Prostate gland (tissue), 2 donors: ENCODE measurements at places on chromosomes 13 and 19.

DNA sequence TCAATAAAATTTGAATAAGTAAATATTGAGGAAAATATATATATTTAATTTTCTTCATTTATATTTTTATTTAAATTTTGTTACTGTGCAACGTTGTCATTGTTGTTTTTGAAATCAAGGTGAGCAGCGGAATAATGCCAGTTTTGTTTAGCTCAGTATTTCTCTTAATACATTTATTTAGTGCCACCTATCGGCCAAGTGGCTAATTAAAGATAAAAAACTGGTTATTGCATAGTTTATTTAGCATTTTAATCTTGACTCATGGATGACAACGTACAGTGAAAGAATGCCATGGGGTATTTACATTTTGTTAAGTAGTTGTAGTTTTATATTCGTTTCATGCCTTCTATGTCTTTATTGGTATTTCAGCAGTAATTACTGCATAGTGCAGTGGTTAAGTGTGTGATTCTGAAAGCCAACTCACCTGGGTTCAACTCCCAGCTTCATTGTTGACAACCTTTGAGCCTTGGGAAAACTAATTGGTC is 265.9 kb downstream of the MYO16 start:
- DNase-seq = no peak

- no peak for DNase-seq
Measured at GRCh38 chr13:46983881-46984280, 87.0 kb upstream of the HTR2A start.

- no peak for DNase-seq
Measured at GRCh38 chr19:49716154-49716553, 25.2 kb downstream of the CPT1C start.

GRCh38 chr13:71830736-71831135 is 36.3 kb downstream of the DACH1 start:
- DNase-seq = no peak

DNA sequence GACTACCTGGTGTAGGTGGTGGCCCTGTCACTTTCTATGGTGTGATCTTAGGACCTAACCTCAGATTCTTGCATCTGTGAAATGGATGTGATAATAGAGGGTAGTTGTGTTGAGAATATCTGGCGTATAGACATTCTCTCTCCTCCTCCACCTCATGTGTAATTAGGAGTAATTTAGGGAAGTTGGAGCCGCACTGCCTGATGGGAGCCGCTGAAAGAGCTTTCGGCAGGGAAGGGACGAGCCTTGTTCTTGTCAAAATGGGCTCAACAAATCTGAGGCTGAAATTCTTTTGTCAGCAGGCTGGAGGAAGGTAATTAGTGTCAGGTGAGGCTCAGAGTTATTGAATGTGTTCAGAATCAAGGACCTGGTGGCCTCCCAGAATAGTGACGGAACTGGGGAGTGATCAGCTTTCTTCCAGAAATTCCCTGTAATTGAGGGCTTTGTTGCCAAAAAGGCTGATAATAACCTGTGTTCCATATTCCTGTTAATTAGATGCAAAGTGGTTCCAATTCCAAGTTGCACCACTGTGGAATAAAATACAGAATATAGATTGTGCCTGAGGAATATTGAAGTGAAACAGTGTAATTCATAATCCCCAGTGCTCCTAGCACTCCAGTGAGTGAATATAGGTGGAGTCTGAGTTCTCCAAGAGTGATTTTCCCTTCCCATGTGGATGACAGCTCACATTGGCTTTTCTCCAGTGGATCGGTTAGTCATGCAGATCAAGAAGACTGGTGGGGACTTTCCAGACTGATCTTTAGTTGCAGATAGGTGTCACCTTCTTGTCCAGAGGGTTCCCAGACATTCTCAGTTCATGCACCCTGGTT is 47.5 kb downstream of the SPATA13 start:
- no peak for DNase-seq

GRCh38 chr13:54536112-54536511 is 1507.5 kb downstream of the OLFM4 start:
- DNase-seq = no peak

DNA sequence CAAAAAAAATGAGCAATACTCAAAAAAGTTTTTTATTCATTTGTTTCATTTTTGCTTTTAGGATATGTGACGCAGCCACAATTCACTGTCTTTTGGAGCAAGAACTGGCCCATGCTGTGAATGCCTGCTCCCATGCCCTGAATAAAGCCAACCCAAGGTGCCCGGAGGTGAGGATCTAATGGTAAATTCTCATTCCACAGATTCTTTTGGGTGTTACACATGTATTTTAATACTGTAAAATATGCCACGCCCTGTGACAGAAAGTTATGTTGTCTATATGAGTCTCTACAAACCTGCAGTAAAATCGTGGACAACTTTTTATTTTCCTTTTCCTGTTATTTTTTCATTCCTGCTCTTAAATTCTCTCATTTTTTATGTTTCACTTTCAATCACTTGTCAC is 57.5 kb upstream of the AKAP11 start:
- DNase-seq = no peak

- DNase-seq = no peak
Measured at GRCh38 chr19:13398780-13399726, 107.2 kb downstream of the CACNA1A start.

- no peak for DNase-seq
Measured at GRCh38 chr13:111178402-111178801, 63.3 kb downstream of the ARHGEF7 start.

- DNase-seq = peak; percentile 98
Measured at GRCh38 chr19:54464044-54464629, 559 bp upstream of the LENG9 start.

DNA sequence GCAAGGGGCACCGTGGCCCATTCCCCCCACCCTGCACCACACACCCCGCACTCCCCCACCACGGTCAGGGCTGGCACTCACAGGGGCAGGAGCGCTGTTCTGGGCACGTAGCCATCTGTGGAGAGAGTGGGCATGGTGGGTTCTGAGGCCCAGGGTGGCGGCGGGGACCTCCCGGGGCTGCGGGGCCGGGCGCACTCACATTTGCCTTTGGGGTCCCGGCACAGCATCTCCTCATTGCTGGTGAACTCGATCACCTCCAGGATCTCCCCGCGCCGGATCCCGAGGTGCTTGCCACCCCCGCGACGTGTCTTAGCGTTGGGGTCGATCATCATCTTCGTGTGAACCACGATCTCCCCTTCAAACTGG is 12.1 kb downstream of the PRAM1 start:
- no peak for DNase-seq

DNA sequence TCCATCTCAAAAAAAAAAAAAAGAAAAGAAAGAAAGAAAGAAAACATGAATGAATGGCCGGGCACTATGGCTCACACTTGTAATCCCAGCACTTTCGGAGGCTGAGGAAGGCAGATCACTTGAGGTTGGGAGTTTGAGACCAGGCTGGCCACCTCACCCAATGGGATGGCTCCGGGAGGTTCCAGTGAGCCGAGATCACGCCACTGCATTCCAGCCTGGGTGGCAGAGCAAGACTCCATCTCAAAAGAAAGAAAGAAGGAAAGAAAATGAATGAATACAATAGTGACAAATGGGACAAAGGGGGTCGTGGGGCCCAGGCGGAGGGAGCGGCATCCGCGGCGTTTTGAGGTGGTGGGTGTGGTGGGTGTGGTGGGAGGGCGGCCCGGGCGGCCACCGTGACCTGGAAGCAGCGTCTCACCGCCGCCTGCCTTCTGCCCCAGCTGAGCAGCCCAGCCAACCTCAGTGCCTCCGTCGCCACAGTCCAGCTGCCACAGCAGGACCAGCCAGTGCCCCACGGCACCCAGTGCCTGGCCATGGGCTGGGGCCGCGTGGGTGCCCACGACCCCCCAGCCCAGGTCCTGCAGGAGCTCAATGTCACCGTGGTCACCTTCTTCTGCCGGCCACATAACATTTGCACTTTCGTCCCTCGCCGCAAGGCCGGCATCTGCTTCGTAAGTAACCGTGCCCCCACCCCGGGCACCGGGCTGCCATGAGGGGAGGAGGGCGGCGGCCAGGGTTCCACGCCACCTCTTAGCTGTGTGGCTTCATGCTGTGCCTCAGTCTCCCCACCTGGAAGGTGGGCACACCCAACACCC is 5.1 kb downstream of the PRTN3 start:
- no peak for DNase-seq

- no peak for DNase-seq
Measured at GRCh38 chr19:19654441-19654840, 9.0 kb downstream of the ATP13A1 start.

- DNase-seq = no peak
Measured at GRCh38 chr13:82878536-82878935, 1003.7 kb downstream of the SLITRK1 start.

GRCh38 chr13:38656699-38657098 is 30.2 kb upstream of the FREM2 start:
- DNase-seq = no peak

DNA sequence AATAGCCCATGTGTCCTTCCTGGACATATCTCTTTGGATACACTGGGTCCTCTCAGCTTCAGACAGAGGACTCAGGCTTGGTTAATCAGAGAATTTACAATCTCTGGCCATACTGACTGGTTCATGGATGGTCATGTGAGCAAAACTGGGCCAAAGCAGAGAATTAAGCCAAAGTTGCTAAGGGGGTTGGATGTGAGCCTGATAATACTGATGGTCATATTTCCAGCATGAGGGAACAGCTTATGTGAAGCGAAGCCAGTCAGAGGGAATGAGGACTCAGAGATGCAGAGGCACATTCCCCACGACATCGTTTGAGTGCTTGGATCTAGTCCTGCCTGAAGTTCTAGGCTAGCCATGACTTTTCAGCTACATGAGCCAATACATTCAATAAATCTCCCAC is 22.0 kb upstream of the LRRC4B start:
- no peak for DNase-seq

DNA sequence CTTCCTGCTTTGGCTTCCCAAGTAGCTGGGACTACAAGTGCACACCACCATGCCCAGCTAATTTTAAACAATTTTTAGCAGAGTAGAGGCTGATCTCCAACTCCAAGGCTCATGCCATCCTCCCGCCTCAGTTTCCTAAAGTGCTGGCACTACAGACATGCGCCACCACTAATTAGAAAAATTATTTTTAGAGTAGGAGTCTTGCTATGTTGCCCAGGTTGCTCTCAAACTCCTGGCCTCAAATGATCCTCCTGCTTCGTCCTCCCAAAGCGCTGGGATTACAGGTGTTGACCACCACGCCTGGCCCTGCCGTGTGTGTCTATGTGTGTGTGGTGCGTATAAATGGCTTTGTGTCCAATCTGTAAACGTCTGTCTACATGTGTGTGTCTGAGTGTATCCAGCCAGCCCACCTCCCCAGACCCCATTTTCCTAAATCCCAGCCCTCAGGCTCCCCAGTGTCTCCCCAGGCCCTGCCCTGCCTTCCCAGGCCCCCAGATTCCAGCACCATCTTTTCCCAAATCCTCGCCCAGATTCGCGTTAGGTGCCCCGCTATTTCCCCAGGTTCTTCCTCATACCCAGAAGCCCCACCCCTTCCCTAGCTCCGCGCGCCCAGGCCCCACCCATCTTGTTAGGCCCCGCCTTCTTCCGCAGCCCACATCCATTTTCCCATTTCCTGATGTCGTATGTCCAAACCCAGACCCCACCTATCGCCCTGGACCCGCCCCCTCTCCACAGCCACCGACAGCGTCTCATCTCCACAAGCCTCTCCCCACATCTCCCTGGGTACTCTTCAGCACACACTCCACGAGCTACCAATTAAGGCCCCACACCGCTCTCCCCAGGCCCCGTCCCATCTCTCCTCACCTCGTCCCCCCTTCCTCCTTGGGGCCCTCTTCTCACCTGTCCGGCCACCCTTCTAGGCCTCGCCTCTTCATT is 24.9 kb downstream of the SLC8A2 start:
- no peak for DNase-seq

DNA sequence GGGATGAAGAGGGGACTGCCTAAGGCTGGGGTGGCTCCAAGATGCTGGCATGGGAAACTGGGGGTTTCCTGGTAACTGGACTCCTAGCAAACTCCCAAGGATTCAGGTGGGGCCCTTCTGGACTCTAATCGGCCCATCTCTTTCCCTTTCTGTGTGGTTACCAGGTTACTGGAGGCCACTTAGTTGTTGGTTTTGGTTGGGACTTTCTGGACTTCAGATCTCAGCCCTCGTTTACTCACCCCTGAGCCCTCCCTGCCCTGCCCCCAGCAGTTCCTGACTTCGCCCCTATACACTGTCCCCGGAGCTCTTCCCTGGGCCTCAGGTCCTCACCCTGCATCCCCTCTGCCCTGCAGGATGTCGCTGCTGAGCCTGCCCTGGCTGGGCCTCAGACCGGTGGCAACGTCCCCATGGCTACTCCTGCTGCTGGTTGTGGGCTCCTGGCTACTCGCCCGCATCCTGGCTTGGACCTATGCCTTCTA is 328 bp downstream of the CYP4F12 start:
- no peak for DNase-seq

DNA sequence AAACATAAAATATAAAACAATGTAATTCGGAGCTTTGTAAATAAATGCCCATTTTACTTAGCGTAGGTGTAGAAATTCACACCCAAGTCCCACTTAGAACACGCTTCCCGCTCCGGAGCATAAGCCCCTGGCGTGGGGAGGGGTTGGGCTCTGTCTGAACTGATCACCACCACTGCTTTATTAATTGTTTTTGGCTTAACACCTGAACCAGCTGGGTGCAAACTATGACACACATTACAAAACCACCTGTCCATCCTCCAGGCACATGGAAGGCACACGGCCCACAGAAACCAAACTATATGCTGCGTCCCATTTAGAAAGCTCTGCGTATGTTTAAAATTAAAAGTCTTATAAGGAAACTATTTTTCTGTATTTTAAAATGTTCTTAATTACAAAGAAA is 25.9 kb downstream of the RASA3 start:
- DNase-seq = no peak

- no peak for DNase-seq
Measured at GRCh38 chr19:4730740-4731171, 7.1 kb upstream of the DPP9 start.

DNA sequence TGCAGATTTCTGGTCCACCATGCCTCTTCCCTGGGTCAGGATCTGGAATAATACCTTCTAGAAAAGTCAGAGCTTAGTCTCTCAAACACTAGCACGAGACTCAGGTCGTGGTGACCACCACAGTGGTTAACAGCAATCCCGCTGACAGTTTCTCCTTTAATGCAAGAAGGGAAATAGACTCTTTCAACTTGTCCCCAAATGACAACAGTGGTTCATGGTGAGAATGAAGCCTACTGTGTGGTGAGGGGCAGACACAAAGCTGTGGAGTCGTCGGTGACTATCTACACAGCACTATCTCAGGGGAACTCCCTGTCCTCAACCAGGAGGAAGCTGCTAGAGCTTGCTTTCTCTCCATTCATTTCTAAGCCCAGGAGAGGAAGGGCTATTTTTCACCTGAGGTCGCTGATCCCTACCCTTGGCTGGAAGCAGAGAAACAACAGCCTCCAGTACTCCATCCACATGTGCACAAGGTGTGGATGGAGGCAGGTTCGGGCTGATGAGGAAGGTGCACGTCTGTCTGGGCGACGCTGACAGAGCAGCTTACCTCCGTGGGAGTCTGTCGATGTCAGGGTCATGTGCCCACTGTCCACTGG is 72.4 kb downstream of the STK24 start:
- DNase-seq = no peak
